Stimulated activated naive CD4-positive, alpha-beta T cell (primary cell): ENCODE measurements at places on chromosomes 5 and 9.

DNA sequence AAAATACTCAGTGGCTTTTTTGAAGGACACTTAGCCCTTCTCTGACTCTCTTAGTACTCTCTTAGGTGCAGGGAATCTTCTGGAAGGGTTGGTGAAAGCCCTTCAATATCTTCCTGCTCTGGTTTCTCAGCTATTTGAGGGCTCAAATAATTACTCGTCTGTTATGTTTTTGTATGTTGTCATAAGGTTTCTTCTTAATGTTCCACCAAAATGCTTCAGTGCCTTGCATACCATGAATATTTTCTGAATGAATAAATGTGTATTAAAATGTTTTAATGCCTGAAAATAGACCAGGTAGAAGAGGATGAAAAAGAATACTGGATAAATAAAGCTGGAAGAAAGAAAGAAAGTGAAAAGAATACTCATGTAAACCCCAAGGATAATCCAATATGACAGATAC, 124.3 kb downstream of the STK32A start:
- DNase-seq = no peak

GRCh38 chr5:51977014-51977413, 593.8 kb downstream of the ISL1 start:
- no peak for DNase-seq

DNA sequence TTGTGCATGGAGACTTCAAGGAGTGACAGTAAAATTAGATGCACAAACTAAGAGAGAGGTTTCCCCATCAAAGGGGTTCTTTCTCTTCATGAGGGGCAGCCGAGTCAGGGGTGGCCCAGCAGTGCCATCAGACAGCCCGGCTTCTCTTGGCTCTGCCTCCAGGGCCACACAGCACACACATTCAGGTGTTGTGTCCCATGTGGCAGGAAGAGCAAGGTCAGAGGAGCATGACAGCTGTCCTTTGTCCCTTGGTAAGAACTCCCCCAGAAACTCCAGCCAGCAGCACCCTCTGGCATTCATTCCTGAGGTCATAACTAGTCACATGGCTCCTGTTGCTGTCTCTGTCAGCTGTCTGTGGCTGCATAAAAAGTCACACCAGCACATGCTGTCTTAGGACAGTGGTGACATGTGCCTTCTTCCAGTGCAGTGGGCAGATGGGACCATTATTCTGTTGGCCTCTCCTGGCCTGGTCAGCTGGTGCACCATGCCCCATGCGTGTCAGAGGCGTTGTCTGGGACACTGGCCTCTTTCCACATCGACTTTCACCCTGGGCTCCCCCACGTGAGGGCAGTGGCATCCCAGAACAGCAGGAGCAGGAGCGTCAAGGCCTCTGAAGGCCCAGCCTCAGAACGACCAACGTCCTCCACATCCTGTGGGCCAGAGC, 78.4 kb upstream of the OTULINL start:
- DNase-seq = no peak

- no peak for DNase-seq
Observed at GRCh38 chr5:142971303-142972013, 201.3 kb downstream of the ARHGAP26 start.

- DNase-seq = no peak
Observed at GRCh38 chr9:14941501-14942405, 31.5 kb upstream of the FREM1 start.

DNA sequence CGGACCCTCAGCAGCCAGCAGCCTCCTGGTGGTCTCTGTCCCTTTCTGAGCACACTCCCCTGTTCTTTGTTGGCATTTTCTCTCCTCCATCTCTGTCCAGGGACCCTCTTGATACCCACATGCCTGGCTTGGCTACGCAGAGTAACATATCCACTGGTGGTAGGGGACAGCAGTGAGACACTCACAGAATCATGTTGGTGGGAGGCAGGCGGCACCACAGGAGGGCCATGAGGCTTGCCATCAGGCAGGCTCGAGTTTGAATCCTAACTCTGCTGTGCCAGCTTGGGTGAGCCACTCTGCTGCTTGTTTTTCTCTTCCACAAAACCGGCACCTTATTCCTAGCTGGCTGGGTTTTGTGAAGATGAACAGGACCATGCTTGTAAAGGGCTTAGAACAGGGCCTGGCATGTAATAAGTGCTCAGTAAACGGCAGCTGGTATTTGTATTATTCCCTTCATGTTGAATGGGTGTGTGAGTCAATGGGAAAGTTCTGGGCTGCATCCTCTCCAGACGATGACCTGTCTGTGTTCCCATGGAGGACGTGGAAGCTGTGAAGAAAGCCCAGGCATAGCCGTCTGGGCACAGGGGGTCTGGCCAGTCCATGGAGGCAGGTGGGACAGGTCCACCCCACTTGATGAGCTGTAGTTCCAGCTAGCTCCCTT, 2.3 kb downstream of the COL27A1 start:
- no peak for DNase-seq

GRCh38 chr9:76610011-76610352, 151.0 kb downstream of the GCNT1 start:
- DNase-seq = no peak

DNA sequence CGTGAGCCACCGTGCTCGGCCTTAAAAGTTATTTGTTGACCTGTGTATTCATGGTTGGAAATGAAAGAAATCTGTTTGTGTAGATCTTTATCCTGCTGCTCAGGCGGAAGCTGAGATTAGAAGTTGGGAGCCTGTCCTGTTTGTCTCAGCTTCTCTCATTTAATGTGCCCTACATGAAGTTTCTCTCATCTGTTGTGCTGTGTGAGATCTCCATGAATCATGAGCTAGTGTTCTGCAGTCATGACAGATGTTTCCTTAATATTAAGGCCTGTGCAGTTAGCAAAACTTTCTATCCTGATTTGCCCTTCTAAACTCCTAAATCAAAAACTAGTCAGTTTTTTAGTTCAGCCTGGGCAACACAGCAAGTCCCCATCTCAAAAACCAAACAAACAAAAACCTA, 59.5 kb downstream of the FAM78A start:
- DNase-seq = no peak

- no peak for DNase-seq
Observed at GRCh38 chr9:121023064-121023463, 27.0 kb downstream of the C5 start.

GRCh38 chr5:1788200-1788599, 11.4 kb downstream of the MRPL36 start:
- DNase-seq = no peak

DNA sequence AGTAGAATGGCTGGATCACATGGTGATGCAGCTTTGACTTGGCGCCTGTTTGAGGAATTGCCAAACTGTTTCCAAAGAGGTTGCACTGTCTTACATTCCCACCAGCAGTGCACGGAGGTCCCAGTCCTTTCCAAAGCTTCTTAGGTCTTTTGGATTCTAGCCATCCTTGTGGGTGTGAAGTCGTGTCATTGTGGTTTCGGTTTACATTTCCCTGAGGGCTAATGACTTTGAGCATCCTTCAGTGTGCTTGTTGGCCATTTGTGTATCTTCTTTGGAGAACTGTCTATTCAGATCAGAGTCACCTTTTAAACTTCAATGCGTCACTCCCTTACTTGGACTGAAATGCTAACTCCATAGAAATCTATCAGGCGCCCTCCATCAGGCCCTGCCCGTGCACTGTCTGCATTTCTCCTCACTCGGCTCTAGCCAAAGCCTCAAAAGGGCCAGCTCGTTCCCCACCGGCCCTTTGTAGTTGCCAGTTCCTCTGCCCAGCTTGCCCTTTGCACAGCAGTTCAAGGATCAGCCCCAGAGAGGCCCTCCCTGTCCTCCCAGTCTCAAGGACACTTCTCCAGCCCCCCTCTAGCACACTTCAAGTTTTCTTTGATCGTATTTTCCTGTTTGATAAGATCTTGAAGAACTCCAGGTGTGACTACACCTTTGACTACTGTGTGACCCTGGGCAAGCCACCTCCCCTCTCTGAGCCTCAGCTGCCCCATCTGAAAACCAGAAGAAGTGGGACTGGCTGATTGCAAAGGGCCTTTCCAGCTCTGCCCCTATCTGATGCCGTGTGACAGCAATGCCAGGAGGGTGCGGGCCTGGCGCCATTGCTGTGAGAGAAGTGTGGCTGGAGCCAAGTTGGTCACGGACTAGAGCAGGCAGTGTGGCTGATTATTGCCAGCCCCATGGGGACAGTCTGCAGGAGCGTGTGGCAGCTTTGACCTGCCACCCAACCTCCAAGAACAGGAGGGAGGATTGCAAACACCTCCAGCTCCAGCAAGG, 5.6 kb downstream of the HRH2 start:
- DNase-seq = no peak

DNA sequence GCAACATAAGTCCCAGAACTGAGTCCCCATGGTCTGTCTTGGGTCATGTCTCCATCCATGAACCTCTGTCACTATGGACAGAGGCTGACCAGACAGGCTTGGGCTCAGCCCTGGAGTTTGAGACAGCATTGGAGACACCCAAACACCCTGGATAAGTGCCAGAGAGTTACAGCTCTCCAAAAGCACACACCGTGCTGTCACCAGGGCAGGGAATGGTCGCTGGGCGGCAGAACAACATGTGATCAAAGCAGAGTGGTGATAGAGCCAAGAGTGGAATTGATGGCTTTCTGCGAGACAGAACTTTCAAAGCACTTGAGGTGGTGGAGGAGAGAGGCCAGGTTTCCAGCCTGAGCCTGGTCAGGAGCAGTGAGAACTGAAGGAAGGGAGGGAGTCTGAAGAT, 50.1 kb downstream of the DRD1 start:
- DNase-seq = no peak

DNA sequence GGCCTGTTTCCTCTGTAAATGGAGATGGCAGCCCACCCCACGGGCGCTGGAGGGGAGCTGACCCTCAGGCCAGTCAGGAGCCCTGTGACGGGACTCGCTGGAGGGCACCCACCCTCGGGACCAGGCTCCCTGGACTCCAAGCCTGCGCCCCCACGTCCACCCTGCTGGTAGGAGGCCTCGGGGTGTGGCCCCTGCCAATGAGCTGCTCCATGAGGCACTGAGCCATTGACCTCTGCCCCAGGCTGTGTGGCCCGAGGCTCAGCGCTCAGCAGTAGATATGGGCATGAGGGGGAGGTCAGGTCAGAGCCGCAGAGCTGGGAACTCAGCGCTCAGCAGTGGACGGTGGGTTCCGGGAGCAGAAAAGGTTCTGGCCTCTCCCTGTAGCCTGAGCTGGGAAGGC, 52.3 kb upstream of the EGFL7 start:
- DNase-seq = no peak

GRCh38 chr9:8531826-8532415, 732.3 kb upstream of the DMAC1 start:
- DNase-seq = no peak

GRCh38 chr5:148372166-148372725, 11.5 kb upstream of the FBXO38 start:
- no peak for DNase-seq
